ENCODE measurements at places on chromosomes 5 and 9.
A peak's percentile ranks its signal among the peaks of the same experiment; 100 is the strongest.

DNA sequence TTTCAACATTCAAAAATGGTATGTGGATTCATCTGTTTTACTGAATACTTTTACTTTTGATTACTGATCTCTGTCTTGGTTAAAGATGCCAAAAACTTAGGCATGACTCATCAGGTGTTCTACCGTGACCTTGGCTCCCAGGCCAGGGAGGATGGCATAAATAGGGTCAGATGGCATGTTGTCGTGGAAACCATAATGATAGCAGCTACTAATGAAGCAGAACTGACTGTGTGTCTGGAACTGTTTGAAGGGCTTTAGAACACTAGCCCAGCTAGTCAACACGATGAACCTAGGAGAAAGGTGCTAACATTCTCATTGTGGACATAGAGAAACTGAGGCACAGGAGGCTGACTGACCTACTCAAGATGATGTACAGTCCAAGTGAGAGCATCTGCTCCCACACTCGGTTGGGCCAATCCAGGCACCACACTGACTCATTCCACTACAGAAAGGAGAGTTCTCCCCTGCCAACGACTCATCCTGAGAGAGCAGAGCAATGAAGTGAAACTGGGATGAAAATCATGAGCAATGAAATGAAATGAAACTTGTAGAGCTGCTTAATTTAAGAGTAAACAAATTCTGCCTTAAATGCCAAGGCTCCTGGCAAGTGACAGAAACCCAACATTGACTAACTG, 116.0 kb downstream of the TENT4A start:
- peak; percentile 13 for DNase-seq

GRCh38 chr5:143433670-143434069, 30.2 kb upstream of the NR3C1 start:
- no peak for DNase-seq

- DNase-seq: no peak
These were observed 1196.1 kb upstream of the CDH9 start for GRCh38 chr5:28234356-28234968.

DNA sequence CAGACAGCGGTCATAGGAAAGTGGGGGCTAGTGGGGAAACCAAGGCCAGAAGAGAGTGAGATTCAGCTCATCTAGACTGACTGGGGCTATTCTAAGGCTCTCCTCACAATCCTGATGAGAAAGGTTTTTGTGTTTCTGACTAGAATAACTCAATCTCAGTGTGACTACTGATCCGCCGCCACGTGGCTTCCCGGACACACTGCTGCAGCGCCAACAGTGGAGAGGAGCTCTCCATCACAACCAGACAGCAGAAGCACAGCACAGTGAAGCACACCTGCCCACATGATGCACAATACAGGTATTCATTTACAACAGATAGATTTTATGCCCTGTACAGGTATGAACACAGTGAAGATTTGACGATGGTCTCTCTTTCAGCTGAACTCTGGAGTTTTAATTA, 25.4 kb downstream of the NREP start:
- no peak for DNase-seq

DNA sequence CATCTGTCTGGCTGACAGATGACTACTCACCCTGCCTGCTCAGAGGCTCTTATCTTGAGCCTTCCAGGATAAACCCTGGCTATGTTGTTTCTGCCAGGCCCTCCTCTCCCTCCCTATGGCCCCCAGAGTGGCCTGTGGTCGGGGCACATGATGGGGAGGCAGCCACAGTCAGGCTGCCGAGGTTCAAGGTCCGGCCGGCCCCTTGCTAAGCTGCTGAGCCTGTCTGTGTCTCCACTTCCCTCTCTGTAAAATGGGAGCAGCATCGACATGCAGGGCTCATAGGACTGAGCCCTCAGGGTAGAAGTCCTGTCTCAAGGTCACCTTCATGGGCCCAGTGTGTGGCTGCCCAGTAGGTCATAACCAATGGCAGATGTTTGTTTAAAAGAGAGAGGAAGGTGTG, 28.5 kb downstream of the WNK2 start:
- DNase-seq: no peak

DNA sequence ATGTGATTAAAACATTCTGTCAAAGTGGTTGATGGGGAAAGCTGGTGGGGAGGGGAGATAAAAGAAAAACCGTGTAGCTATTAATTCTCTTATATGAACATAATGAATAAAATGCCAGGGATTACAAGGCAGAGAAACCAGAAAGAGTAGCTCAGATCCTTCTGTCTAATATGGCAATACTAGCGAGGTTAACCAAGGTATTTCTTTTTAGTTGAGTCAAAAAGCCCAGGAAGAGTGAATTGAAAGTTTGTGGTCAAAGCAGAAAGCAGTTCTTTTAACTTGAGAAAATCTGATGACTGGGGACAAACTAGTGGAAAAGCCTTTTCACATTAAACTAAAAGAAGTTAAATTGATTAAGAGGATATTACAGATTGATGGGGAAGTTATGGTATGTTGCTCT, 76.0 kb downstream of the ERBIN start:
- no peak for DNase-seq

- DNase-seq: no peak
These were observed 12.7 kb downstream of the RECK start for GRCh38 chr9:36049408-36049807.

DNA sequence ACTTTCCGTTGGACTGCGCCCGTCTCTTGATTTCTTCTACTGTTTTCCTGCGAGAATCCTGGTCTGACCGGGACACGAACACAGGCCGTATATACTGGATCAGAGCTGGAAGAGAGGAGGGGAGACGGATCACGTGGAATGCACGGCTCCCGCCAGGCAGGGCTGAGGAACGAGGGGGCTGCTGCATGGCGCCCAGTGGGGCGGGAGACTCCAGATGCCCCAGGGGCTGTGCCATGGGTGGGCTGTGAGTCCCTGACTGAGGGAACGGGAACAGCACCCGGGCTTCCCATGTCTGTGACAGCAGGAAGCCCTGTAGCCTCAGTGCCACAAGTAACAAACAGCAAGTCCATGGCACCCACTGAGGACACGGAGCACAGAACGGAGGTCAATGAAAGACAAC, 34.0 kb downstream of the LPCAT1 start:
- DNase-seq: no peak

DNA sequence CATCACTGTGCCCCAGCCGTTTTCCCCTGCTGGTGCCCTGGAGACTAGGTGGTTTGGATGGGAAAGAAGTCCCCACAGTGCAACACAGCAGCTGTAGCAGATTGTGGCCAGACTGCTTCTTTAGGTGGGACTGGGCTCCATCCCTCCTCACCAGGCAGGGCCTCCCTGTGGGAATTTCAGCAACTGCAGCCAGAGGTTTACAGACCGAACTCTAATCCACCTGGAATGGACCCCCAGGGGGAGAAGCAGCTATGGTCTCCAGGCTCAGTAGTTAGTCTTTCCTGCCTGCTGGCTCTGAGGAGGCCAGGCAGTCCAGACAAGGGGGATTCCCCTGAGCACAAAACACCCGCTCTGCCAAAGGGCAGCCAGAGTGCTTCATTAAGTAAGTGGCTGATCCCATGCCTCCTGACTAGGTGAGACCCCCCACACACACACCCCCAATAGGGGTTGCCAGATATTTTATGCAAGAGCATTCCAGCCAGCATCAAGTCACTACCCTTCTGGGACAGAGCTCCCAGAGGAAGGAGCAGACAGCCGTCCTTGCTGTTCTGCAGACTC, 188.9 kb downstream of the SGCD start:
- DNase-seq: no peak

GRCh38 chr9:96565671-96566497, 53.8 kb downstream of the CDC14B start:
- DNase-seq: no peak

GRCh38 chr5:131277875-131278740, 14.3 kb downstream of the CDC42SE2 start:
- DNase-seq: no peak

DNA sequence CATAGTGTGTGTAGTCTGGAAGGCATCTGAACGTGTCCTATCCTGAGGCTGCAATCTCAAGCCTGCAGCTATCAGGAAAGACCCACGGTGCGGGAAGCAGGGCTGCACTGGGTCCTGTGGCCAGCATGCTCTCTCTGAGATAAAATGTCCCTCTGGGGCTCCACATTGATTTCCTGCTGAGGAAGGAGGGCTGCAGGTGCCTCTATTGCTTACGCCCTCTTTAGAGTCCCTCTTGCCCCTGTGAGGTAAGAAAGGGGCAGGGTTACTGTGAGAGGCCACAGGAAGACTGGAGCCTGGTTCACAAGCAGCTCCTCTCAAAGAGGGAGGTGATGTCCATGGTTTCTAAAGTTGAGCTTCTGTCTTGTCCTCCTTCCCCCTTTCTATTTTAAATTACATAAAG, 299.9 kb upstream of the RFX3 start:
- no peak for DNase-seq

GRCh38 chr5:52560366-52560765, 227.3 kb upstream of the ITGA1 start:
- DNase-seq: no peak

- DNase-seq: no peak
These were observed 10.9 kb upstream of the RNF145 start for GRCh38 chr5:159220206-159220605.

GRCh38 chr5:140225396-140225795, 50.4 kb downstream of the CYSTM1 start:
- no peak for DNase-seq

DNA sequence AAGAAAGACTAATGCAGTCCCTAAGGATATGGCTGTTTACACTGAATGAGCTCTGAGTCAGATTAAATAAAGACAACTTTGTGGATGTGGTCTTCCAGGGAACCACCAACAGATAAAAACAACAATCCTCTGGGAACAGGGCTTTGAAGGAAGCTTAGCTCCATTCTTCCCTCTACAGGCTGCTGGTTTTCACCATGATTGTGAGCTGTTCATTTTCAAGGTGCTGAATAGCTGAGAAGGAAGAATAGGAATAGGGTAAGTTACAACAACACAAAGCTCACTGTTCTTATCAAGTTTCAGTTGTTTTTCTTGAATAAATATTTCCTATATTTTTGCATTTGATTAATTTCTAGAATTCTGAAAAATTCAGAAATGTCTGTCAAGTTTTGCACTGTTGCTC, 25.9 kb upstream of the PTAR1 start:
- no peak for DNase-seq

DNA sequence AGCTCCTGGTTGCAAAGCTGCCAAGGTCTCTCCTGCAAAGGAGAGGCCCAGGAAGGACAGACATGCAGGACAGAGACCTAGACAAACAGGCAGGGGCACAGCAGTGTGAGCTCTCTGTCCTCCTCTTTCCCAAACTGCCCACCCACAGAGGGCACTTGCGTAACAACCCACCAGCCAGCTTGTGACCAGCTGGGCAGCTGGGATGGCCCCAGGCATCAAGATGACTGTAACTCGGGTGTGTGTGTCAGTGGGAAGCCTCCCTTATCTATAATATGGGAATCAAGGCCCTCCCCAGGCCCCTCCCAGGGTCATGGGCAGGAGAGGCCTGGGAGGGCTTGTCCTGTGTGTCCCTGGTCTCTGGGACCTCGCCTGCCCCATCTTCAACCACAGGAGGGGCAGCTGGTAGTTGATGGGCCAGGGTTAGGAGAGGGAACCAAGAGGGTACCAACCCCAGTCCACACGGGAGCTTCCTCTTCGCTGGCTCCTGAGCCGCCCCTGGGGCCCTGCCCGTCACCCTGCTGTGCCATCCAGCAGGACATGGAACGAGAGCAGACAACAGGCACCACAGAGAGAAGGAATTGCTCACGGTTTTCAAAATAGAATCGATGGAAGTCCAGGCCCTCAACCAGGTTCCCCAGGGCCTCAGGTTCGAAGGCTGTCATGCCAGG, 37.9 kb downstream of the SLC6A7 start:
- no peak for DNase-seq

DNA sequence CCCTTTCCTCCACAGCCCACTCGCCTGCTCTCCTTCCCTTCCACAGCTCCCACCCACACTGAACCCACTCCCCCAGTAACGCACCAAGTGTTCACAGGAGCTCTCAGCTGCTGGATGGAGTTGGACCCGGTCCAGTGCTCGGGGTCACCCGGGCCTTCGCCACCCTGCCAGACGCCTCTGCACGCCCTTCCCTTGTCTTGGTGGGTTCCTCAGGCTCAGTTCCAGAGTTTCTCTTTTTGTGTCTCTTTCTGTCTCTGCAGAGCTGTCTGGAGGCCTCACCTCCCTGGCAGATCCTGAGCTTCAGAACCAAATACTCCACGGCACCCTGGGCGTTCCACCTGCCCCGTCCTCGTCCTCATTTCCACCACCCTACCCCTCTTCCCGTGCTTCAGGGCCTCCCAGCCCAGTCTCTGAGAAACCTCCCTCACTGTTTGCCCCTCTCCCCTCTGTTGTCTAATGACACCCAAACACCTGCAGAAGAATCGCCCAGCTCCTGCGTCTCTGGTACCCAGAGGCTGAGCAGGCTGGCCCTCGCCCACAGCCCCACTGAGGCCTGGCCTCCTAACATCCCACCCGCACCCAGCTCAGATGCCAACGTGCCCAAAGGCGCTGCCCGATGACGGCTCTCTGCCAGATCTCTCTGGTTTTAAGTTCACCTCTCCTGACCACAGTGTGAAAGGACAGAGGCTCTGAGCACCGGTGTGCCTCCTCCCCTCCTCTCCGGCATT, 74.3 kb downstream of the COL23A1 start:
- no peak for DNase-seq

- no peak for DNase-seq
These were observed 579 bp downstream of the BARHL1 start for GRCh38 chr9:132582786-132583583.

DNA sequence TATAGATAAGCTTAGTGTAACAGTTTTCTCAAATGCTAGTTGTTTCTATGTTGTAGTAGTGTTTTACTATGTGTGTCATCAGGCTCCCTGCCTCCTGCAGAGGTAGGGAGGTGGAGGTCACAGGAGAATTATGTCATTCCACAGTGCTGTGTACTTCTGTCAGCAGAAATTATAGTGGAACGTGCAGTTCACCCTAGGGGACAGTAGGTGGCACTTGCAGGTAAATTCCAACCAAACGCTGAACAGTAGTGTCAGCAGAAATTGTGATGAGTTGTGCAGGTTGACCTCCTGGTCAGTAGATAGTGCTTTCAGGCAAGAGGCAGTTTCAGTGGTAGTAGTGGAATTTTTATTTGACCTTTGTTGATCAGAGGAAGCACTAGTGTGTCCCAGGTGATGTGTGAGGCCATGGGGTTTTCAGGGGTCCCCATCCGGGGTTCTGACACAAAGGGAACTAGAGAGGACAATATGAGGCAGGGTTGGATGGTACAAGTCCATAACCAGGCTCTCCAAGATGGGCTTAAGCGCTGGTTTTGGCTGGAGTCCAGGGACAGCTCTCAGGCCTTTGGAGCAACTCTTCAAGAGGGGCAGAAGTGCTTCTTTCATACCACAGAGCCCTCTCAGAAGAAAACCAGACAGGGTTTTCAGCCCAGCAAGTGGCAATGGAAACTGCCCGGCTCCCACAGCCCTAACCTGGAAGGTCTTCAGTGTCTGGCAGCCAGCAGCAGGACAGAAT, 402.9 kb downstream of the CYLC2 start:
- no peak for DNase-seq

- no peak for DNase-seq
These were observed 417.9 kb downstream of the NR2F1-AS1 start for GRCh38 chr5:93163010-93163663.

GRCh38 chr5:39941416-39941815, 516.6 kb upstream of the DAB2 start:
- no peak for DNase-seq

GRCh38 chr9:123120953-123121352, 87.5 kb downstream of the GPR21 start:
- DNase-seq: no peak

All from activated CD4-positive, CD25-positive, alpha-beta regulatory T cell (primary cell).